ENCODE measurements at places on chromosomes 16 and 17. TPM values are rescaled to one million over a fixed set of nuclear protein-coding genes. Genes with fewer than 3 reads are reported as not detected.

DNA sequence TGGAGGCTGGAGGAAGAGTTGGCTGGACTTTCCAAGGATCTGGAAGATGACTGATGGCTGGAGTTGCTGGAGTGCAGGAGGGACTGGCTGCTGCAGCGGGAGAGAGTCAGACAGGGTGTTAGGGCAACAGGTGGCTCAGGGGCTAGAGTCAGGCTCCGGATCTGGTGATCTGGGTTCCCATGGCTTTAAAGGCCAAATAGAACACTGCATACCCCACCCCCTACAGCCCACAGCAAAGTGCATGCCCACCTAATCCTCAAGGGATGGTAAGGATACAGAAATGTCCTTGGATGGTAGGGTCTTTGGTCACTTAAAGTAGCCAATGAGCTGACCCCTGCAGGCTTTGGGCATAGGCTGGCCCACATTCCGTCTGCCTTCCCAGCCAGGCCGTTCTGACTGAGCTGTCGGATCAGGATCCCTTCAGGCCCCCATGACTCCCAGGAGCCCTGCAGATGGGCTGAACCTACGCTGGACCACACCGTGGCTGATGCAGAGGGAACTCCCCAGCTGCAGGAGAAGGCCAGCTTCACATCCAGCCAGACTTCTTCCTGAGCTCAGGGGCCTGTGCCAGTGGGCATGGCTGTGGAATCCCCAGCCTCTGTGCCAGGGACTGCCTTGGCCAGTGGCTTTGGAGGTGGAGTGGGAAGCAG lies 13.9 kb downstream of the TNS4 start:
- no peak for DNase-seq

GRCh38 chr16:3216263-3216640 lies 18.7 kb downstream of the ZNF200 start:
- no peak for DNase-seq

DNA sequence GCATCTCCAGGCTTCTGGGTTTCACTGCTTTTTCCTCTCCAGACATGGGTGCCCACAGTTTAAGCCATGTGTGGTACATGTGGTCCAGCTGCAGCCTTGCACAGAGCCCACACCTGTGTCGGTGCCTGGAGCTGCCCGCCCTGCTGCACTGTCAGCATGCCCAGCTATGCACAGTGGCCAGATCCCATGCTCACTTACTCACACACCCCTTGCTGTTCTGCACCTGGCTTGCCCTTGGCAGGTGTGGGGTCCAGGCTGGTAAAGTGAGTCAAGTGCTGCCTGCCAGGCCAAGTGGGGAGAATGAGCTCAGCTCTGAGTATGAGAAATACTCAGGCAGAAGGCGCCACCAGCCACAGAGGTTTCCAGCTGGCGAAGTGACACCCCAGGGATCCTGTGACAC lies 739.9 kb downstream of the CDH11 start:
- DNase-seq = no peak

DNA sequence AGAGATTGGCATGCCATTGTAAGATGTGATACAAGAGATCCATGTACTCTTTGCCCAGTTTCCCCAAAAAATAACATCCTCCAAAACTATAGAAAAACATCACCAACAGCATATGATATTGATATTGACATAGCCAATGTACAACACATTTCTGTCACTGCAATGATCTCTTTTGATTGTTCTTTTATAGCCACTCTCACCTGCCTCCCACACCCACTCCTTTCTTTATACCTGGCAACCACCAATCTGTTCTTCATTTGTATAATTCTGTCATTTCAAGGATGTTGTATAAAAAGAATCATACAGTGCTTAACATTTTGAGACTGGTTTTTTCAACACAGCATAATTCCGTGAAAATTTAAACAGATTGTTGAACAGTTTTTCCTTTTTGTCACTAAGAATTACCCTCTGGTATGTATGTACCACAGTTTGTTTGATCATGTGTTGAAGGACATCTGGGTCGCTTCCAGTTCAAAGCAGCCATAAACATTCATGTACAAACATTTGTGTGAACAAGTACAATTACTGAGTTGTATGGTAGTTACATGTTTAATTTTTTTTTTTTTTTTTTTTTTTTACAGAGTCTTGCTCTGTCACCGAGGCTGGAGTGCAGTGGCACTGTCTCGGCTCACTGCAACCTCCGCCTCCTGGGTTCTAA lies 9.9 kb downstream of the KRTAP9-1 start:
- no peak for DNase-seq

Gene TMEM92
- total RNA-seq = 35.8 TPM
